Activated CD8-positive, alpha-beta T cell treated with anti-CD3 and anti-CD28 coated beads for 36 hours (primary cell): ENCODE measurements at places on chromosomes 6 and 20.
A peak's percentile ranks its signal among the peaks of the same experiment; 100 is the strongest.

DNA sequence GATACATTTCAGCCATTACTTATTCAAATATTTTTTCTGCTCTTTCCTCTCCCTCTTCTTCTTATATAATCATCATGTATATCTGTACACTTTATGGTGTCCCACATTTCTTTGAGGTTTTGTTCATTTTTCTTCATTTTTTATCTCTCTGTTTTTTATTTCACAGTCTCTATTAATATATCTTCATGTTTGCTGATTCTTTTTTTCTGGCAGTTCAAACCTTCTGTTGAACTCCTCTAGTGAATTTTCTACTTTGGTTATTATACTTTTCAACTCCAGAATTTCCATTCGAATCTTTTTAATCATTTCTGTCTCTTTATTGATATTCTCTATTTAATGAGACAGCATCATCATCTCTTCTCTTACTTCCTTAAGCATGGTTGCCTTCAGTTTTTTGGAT lies 38.9 kb upstream of the FOXC1 start:
- no peak for DNase-seq

DNA sequence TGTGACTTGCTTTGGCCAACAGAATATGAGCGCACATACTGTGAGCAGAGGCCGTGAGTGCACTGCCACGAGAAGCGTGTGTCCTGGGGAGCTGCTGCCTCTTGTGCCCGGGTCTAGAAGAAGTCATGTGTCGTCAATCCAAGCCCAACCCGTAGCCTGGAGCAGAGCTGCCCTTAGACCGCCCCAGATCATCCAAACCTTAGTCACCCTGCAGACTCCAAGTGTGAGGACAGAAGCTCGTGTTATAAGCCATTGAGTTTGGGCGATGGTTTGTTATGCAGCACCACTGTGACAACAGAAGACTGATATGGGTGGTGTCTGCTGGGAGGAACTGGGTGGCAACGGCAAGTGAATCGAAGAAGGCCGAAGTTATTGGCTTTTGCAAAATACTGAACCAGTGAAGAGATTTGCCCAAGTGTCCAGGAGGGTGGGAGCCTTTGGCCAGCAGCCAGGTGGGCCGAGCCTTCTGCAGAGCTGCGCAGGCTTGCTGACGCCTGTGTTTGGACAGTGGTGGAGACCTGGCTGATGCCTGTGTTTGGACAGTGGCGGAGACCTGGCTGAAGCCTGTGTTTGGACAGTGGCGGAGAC lies 101.3 kb upstream of the SULF2 start:
- DNase-seq, result no peak

DNA sequence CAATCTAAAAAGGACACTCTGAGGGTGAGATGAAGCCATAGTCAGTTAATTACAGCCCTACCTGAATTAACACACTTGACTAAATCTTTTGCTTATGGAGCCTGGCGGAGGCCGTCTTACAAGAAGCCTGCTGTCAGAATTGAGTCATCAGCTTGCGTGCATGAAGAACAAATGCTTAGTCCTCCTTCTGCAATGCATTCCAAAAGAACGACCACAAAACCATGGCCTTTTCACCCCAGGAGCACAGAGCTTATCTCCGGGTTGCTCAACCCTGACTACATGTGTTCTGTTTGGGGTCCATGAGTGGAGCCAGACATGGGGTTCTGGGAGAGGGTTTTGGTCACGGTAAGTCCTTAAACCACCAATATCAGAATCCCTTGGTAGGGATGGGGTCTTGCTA lies 318.1 kb downstream of the CLIC5 start:
- DNase-seq, result no peak

DNA sequence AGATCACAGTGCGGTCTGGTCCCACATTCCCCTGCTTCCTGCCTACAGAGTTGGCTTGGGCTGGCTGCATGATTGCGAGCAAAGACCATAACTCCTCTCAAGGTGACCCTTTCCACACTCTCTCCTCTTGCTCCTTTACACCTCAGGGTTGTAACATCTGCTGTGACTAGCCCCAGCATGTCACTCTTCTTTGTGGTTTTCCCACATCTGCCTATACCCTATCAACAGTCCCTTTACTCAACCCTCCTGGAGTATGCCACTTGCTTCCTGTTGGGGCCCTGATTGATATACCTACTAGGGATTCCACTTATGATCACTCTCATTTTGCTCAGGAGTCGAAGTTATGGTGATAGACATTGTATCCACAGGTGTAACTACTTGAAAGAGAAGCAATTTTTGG lies 58.9 kb upstream of the SGK1 start:
- no peak for DNase-seq

DNA sequence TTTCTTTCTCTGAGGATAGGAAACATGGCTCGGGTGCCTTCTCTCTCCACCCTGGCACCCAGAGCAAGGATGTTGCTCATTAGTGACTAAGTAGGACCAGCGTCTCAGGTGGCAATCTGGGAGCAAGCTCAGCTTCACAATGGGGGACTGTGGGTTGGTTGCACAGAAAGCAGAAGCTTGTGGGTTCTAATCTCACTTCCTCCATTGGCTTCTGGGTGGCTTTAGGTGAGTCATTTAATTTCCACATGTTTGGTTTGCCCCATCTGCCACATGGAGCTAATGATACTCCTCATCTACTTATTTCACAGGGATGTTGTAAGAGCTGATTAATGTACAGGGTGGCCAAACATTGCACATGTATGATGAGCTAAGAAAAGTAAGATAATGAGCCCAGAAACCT lies 54.8 kb upstream of the AKIRIN2 start:
- DNase-seq, result peak; percentile 61

DNA sequence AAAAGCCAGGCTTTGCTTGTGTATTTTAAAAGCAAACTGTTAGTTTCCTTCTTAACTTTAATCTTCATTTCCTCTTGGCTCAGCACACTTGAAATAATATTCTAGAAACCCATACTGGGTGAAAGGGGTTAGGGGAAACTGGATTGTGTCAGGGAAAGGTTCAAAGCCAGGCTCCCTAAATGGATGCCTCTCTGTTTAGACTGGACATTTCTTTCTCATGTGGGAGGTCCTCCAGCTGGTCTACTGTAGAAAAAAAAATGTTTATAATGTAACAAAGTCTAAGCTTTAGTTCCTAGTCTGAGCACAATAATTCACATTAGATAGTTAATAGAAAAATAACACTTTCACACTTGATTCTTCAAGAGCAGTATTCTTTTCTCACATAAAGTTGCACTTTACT lies 89.0 kb upstream of the AKIRIN2 start:
- no peak for DNase-seq

GRCh38 chr6:90284236-90285041 lies 12.2 kb downstream of the BACH2 start:
- DNase-seq, result peak; percentile 82

GRCh38 chr6:24927985-24928745 lies 7.6 kb downstream of the RIPOR2 start:
- DNase-seq, result no peak

- peak; percentile 72 for DNase-seq
Observed at GRCh38 chr20:2984956-2985661, 58.3 kb upstream of the GNRH2 start.

DNA sequence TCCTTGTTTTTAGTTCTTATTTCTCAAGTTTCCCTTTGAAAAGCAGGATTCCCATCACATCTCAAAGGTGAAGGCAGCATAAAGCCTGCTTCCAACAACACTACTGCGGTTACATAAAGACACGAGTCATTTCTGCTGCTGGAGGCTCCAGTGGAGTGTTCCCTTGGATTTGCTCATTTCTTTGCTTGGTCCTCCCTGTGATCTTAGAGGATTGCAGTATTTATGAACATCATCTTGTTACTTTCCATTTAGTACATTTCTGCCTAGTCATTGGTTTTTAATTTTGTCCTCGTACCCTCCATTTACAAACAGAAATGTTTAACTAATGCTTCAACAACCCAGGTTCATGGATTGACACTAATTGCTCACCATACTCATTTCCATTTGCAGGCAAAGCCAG lies 298.8 kb downstream of the ZNF217 start:
- no peak for DNase-seq

- DNase-seq, result no peak
Observed at GRCh38 chr6:108752733-108753590, 95.3 kb upstream of the ARMC2 start.
